ENCODE measurements at places on chromosomes 7 and 10. TPM values are rescaled to one million over a fixed set of nuclear protein-coding genes. Genes with fewer than 3 reads are reported as not detected.
A peak's percentile ranks its signal among the peaks of the same experiment; 100 is the strongest.

GRCh38 chr7:34157137-34157536, 251.8 kb downstream of the BMPER start:
- no peak for DNase-seq

DNA sequence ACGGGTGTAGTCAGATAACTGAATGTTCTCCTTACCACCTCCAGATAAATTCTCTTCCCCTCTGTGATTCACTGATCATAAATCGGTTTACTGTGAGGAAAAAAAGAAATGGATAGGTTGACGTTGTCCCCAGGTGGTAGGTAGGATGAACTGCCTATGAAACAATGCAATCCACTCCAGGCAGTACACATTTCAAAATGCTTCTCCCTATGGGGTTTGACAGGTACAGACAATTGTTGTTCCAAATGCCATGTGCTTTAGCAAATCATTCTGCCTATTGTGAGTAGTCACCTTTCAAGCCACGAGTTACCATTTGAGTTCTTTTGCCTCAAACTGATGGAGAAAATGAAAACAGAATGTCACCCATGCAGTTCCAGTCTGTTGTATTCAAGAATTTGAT, 21.8 kb downstream of the VIM start:
- peak; percentile 14 for DNase-seq

EBLN1 gene
- not detected for total RNA-seq

GRCh38 chr7:38704751-38705150, 73.6 kb upstream of the AMPH start:
- peak; percentile 48 for DNase-seq

DNA sequence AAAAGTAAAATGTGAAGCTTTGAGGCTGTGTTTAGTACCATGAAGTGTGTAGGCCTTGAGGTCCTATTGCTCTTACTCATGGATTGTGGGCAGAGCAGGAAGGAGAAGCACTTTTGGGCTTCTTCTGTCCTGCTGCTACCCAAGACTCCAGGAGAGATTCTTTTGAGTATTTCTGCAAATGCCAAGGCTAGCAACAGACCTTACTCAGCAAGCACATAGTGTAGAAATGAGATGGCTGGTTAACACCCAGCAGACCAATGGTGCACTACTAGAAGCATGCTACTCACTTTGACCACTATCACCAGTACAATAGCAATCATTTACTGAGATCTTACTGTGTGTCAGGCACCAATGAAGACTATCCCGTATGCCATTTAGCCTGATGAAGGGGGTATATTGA, 3.2 kb downstream of the PLPP4 start:
- DNase-seq = no peak

DNA sequence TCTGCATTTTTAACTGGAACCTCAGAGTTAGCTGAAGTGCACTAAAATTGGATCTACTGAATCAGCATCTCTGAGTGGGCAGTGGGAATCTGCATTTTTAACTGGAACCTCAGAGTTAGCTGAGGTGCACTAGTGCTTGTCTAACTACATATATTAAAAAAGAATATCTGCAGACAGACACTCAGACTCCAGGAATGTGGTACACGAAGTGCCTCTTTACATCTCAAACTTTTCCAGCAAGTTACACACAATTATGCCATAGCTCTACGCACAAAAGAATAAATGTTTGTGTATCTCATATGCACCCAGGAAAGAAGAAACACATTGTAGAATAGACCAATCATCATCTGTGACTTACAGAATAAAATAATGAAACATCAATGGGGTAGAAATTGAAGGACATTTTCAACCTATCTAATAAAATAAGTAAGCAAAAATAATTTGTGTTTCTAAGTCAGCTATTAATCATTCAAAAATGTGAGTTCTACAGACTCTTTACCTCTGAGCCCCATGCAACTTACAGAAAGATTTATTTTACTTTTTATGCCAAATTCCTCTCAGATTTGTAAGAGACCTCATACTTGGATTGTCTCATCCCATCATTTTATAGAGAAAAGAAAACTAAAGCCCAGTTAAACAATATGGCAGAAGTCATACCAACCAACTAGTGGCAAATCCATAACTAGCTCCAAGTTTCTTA, 28.3 kb downstream of the PPP1R3A start:
- DNase-seq = no peak

- DNase-seq = peak; percentile 62
Measured at GRCh38 chr7:5629941-5630340, 151.5 kb downstream of the RNF216 start.

GRCh38 chr10:4813023-4813422, 13.0 kb upstream of the AKR1E2 start:
- DNase-seq = peak; percentile 55

DNA sequence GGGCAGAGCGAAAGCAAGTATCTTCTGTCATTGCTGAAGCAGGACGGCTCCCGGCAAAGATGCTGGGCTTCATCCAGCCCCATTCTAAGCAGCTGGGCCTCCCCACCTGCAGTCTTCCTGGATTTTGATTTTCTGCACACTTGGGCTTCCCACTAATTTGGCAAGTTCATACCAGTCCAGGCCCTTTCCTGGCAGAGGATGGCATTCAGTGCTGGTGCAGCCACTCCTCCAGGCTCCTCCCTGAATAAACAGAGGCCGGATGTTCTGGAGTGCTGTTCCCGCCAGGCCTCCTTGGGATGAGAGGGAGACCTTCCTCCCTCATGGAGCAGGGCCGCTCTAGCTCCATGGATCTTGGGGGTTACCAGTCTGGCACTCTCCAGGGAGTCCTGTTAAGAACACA, 3.4 kb downstream of the BAG3 start:
- peak; percentile 70 for DNase-seq

SNX8 gene
- total RNA-seq = 27.7 TPM

DNA sequence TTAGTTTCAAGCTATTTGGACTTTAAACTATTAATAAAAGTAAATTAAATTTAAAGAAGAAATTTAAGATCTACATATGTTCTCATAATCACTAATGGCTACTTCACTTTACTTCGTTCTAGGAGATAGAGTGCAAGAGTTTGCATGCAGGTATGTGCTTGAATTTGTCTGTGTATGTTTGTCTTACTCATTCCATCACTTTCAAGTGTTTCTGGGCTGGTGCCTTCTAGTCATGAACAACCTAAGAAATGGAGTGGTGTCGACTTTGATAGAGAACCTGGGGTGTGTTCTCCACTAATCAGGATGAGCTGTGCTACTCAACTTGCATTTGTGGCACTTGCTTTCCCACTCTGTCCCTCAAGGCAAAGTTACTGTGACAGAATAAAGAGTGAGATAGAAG, 169.9 kb downstream of the KCND2 start:
- no peak for DNase-seq

- DNase-seq = no peak
Measured at GRCh38 chr10:12444981-12445700, 95.8 kb downstream of the CAMK1D start.

RPEL1 gene
- 0.08 TPM for total RNA-seq

GRCh38 chr10:19194866-19195265, 146.3 kb downstream of the MALRD1 start:
- no peak for DNase-seq

DNA sequence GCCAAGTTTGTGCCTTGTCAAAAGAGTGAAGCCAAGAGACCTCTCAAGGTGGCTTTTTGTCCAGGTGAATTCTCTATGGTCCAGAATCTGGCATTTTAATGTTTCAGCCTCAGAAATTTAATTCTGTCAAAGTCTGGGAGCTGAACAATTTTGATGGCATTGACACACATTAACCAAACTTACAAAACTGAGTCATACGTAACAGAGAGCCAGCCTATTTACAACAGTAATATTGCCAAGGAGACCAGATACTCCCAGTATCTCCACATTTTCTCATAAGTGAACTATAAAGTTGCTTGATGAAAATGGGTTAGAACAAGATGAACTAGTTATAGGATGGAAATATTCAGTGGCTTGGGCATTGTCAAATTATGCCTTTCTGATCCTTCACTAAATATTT, 43.8 kb downstream of the PDE6C start:
- no peak for DNase-seq

- DNase-seq = peak; percentile 57
Measured at GRCh38 chr10:93495654-93496321, 624 bp upstream of the CEP55 start.

All from H4 (cell line).